MM.1S (cell line): ENCODE measurements at places on chromosomes 7 and 10.

GRCh38 chr10:44988957-44989585 is 10.5 kb upstream of the DEPP1 start:
- DNase-seq, result no peak

DNA sequence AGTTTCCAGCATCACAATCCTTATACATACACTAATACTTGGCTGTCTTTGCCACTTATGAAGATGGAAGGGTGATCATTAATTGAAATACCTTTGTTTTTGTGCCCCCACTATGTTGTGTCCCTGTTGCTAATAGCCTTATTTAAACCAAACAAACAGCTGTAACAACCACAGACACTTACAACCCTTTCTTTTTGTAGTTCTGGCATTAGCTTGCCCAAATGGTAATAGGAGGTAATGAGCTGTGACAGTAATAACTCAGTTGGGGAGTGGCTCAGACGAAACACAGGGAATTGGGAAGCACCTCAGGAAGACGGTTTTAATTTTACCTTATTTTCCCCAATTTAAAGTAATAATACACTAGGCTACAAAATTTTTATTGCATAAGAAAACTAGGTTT is 83.4 kb downstream of the MDFIC start:
- no peak for DNase-seq

DNA sequence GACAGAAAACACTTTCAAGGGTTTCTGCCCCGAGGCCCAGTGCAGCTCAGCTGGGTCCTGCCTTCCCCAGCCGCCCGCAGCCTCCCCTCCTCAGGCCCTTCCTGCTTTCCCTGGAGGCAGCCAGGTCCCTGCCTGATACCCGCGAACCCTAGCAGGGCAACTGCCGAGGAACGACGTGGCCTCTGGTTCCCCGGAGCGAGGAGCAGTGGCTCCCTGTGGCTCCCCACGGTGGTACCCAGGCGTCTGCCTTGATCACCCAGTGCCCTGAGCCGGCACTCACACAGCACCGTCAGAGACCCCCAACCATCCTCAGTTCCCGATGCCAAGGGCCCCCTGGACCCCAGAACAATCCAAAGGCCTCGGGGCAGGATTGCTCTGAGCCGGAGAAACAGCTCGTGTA is 58.3 kb downstream of the CFAP46 start:
- DNase-seq, result no peak

DNA sequence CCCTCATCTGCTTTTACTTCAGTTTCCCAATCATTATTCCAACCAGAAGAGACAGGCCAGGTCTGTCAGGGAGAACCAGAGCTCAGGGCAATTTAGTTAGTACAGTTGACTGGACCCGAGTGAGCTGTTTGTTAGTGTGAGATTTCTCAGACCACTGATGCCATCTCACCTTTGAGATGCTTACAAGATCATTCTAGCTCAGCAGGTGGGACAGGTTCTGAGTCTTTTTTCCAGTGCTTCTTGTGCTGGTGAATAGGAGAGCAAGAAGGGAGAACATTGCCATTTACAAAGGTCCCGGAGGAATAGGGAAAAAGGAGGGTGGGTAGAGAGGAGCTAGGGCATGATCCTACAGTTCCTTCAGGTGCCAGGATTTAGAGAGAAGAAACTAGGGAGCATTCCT is 112.4 kb upstream of the IFRD1 start:
- no peak for DNase-seq

DNA sequence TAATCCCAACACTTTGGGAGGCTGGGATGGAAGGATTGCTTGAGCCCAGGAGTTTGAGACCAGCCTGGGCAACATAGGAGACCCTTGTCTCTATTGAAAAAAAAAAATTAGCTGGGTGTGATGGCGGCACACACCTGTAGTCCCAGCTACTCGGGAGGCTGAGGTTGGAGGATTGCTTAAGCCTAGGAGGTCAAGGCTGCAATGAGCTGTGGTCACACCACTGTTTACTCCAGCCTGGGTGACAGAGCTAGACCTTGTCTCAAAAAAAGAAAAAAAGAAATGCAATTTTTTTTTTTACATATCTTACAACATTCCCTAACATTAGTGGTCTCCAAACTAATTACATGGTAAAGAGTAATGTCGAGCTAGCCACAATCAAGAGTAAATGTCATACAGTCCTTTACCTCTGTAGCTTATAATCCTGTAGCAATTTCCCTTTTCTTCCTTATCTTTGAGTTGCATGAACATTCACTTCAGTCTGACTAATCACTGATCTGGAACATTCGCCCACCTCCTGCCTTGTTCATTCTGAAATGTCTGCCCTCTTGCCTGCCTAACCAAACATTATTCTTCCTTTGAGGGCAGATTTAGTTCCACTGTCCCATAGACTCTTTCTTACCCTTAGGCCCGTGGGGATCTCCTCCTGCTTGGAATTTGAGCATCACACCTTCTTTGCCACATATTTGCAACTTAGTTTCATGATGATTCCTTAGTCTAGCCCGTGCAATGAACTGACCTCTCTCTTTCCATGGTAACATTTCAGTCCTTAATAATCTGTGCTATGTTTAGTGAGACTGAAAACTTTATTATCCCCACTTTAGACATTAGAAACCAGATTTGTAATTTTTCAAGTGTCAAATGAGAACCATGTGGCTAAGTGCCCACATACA is 4.8 kb upstream of the VCL start:
- DNase-seq, result no peak

GRCh38 chr10:78663721-78664120 is 405.0 kb upstream of the ZMIZ1 start:
- no peak for DNase-seq

DNA sequence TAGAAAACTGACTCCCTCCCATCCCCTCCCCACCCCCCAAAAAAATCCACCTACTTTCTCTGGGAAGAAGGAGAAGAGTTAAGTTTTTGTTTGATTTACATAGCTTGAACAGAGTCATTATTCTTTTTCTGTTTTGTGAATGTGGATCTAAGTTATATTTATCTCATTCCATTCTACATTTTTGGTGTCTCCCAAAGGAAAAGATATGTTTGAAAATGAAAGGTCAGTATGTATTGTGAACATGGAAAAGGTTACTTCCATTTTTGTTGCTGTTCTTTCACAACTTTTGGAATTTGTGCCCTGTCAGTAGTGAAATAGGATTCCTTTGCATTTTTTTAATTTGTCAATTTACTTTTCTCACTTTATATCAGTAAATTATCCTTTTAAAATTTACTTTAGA is 547.9 kb downstream of the SUGCT start:
- no peak for DNase-seq

DNA sequence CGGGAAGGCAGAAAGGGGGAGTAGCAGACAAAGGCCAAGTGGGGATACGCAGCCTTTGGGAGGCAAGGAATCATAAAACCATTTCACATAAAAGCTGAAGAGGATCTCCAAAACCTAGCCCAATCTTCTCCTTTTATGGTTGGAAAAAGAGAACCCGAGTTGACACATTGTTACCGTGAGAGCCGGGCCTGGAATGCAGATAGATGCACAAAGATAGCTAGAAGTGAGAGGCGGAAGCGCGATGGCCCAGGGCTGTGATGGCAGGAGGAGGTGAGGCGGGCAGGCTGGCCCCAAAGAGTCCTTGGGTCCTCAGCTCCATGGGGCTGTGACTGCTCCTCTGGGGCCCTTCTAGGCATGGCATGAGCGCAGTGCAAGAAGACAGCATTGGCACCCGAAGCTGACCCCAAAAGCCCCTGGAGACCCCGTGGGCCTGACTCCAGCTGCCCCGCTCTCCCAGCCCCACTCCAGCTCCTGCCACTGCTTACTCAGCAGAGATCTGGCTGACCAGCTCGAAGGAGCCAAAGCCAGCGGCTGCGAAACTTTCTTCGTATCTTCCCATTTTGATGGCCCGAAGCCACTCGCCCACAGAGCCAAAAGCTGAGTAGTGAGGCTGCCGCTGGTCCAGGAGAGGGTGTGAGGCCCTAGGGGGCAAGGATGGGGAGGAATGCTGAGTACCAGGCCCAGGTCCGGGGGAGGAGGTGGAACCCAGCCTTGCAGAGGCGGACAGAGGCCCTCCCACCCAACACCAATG is 22.5 kb downstream of the EPHB4 start:
- DNase-seq, result no peak

GRCh38 chr10:69650589-69651261 is 20.7 kb downstream of the FAM241B start:
- DNase-seq, result no peak

DNA sequence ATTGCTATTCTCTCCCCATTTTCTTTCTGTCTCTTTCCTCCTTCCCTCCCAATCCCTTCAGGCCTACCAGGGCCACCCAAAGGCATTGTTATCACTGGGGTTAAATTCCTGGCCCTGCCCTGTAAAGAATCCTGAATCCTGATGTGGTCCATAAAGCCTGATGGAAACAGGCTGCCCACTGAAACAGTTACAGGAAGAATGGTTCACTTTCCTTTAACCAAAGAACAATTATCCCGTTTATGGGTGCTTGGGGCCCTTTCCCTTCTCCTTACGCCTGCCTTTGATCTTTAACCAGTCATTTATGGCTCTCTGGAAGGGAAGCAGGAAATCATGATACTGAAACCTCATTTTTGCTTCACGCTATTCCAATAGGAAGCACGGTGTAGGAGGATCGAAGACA is 273.1 kb upstream of the NEBL start:
- DNase-seq, result no peak

DNA sequence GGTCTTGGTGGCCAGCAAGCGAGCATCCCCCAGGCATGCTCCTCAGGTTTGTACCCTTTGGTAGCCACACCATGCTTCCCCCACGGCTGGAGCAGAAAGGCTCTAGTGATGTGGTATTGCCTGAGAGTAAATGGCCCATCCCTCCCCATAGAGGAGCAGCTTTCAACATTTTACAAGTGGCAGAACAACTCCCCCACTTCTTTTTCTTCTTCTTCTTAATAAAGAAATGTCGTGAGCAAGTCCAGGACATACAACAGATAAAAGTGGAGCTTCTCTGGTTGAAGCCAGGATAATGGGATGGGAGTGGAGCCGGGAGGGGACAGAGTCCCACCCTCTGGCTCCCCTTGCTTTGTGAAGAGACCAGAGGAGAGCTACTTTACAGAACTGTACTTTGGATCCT is 131.5 kb downstream of the ANLN start:
- DNase-seq, result no peak

DNA sequence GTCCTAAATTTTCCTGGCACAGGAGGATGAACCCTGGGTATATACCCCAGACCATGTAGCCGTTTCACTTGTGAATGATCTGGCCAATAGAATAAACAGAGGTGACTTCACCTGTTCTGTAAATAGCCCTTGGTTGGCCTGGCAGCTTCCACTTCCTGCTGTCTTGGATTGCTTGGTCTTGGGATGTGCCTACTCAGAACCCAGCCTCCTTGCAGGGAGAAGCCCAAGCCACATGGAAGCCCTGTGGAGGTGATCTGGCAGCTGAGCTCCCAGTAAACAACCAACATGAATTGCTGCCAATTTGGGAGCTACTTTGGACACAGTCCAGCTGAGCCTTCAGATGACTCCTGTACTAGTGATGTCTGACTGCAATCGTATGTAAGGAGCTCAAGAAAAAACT is 4.8 kb upstream of the RAPGEF5 start:
- no peak for DNase-seq

- DNase-seq, result no peak
Observed at GRCh38 chr10:118955531-118955930, 74.0 kb upstream of the NANOS1 start.

DNA sequence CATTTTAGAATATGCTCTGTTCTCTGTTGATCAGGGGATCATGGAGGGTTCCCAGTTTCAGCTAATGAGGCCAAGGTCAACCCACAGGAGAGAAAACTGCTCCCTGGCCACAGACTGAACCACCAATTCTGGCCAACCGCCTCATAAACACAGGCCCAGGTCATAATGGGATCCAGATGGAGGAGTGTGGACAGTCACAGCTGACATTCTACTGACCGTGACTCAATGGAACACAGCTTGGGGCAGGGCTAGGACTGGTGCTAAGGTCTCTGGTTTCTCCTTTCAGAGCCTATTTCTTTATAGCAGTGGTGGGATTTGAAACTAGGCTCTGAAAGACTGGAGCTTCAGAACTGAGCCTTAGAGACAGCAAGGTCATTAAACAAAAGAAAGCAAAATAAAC is 68.3 kb downstream of the HIPK2 start:
- DNase-seq, result no peak

GRCh38 chr7:151394076-151395035 is 15.5 kb downstream of the WDR86 start:
- DNase-seq, result no peak

DNA sequence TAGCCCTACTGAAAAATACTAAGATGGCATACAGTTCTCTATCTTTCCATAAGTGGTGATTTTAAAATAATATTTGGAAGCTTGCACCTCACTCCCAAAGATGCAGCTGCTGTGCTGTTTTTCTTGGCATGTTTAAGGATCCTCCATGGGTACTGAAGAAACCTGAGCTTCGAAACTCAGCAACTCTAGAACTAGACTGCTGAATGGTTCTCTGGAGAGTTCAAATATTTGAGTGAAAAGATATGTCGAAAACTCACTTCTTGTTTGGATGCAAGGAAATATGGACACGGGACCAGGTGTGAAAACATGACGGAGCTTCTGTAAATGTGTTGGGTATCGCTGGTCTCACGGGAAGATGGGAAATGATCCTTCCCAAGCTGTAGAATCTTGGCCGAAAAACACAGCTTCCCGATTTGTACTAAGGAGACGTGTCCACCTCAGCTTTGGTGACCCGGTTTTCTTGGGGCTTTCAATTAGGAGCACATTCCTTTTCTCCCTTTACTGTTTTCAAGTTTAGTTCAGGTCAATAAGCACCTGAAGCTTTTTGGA is 543.8 kb upstream of the NRP1 start:
- no peak for DNase-seq

GRCh38 chr7:94997547-94997946 is 90.2 kb downstream of the PPP1R9A start:
- DNase-seq, result no peak

GRCh38 chr10:116766837-116767634 is 24.7 kb upstream of the HSPA12A start:
- no peak for DNase-seq

GRCh38 chr10:48404646-48405045 is 98.2 kb downstream of the MAPK8 start:
- no peak for DNase-seq

DNA sequence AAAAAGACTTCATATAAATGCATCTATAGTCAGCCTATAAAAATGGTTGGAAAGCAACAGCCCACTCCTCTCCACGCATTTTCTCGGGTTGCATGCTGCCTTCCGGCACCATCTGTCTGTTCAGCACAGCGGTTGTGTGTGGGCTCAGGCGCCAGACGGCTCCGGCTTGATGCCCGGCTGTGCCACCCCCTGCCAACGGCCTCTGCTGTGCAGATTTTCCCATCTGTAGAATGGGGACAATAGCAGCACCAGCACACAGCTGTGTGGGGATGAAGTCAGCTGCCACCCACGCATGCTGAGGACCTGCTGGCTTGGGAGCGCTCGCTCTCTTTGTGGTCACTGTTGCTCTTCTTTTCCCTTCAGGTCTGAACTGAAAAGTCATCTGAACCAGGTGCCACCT is 19.5 kb downstream of the PRKAG2 start:
- DNase-seq, result no peak

DNA sequence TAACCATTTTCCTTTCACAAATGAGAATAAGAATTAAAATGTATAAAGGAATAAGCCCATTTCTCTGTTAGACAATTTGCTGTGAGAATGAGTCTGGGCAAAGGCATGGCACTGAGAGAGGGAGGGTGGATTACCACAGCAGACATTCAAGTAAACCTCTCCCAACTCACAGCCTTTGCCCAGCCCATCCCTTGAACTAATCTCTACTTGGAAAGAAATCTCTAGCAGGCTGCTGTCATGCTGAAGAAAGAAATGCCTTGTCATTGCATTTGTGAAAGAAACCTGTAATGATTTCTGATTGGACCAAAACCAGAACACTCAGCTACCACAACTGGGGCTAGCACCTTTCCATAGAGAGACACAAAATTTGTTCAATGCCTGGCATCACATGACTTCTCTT is 39.2 kb downstream of the CH25H start:
- DNase-seq, result no peak

- no peak for DNase-seq
Observed at GRCh38 chr7:127114742-127115265, 137.9 kb downstream of the GRM8 start.
